ENCODE measurements at places on chromosomes 1 and 21. TPM values are rescaled to one million over a fixed set of nuclear protein-coding genes. Genes with fewer than 3 reads are reported as not detected.

The ZNF281 gene
- total RNA-seq: 24.7 TPM

The PLA2G2F gene
- not detected for total RNA-seq

The NBPF20 gene
- under 0.01 TPM for total RNA-seq

The PADI1 gene
- 0.14 TPM for total RNA-seq

The C1orf226 gene
- 4.6 TPM for total RNA-seq

The PRKAA2 gene
- total RNA-seq: 9.8 TPM

The FCGR1A gene
- total RNA-seq: 3.9 TPM

The SUSD4 gene
- total RNA-seq: not detected

The PPP1R15B gene
- 53.9 TPM for total RNA-seq

The COL11A1 gene
- not detected for total RNA-seq

The CDC7 gene
- total RNA-seq: 1.5 TPM

The AIRE gene
- not detected for total RNA-seq

The SPRR2E gene
- total RNA-seq: not detected

The MRPL20 gene
- total RNA-seq: 34.3 TPM

The MATN1 gene
- 0.46 TPM for total RNA-seq

The ADCY10 gene
- total RNA-seq: 1.2 TPM

The PTGS2 gene
- total RNA-seq: 1.8 TPM

The C2CD4D gene
- total RNA-seq: not detected

The CRYAA gene
- not detected for total RNA-seq

The PINK1 gene
- total RNA-seq: 62.0 TPM

The OR2T11 gene
- not detected for total RNA-seq

The FAM163A gene
- not detected for total RNA-seq

The KRTAP19-1 gene
- not detected for total RNA-seq

The EXTL1 gene
- 0.26 TPM for total RNA-seq

The PAX7 gene
- total RNA-seq: not detected

The TNNI3K gene
- total RNA-seq: 5.3 TPM

The OR2M3 gene
- not detected for total RNA-seq

The SRM gene
- total RNA-seq: 86.3 TPM

The ENAH gene
- 22.9 TPM for total RNA-seq

The ITLN1 gene
- total RNA-seq: not detected

The MAN1C1 gene
- total RNA-seq: 31.1 TPM

The IVL gene
- total RNA-seq: not detected

The RSPH1 gene
- total RNA-seq: 1.7 TPM

The LIN28A gene
- total RNA-seq: not detected

The CFAP74 gene
- total RNA-seq: 1.0 TPM

The ERG gene
- 42.8 TPM for total RNA-seq

The OSCP1 gene
- total RNA-seq: 8.2 TPM

The CIART gene
- total RNA-seq: 30.3 TPM

The SPRR5 gene
- total RNA-seq: not detected

The E2F2 gene
- total RNA-seq: 4.4 TPM

Measured in uterus (tissue), 4 donors.